Activated CD4-positive, alpha-beta T cell treated with anti-CD3 and anti-CD28 coated beads, Interleukin-2, amount 10 ng/mL, durations not matched to agents 24 days and 14 days (primary cell): ENCODE measurements at places on chromosomes 7 and 10. TPM values are rescaled to one million over a fixed set of nuclear protein-coding genes. Genes with fewer than 3 reads are reported as not detected.

The CPED1 gene
- not detected in 2 replicates for total RNA-seq

The IFIT5 gene
- 8.5 and 9.5 TPM in 2 replicates for total RNA-seq

The UNC5B gene
- 0.02 and 0.14 TPM in 2 replicates for total RNA-seq

The CRYGN gene
- total RNA-seq, result not detected in 2 replicates

The JAKMIP3 gene
- 1.2 and 1.3 TPM in 2 replicates for total RNA-seq

The PCBD1 gene
- 63.2 and 67.7 TPM in 2 replicates for total RNA-seq

- no peaks in the 10 kb centered on the region for H3K4me1 ChIP-seq
- DNase-seq, result no peak
- no peaks in the 10 kb centered on the region for H3K36me3 ChIP-seq
Observed at GRCh38 chr10:95520617-95521016, 40.6 kb downstream of the SORBS1 start.

GRCh38 chr7:115292381-115292780 is 370.5 kb downstream of the MDFIC start:
- no peaks in the 10 kb centered on the region for H3K36me3 ChIP-seq
- H3K4me3 ChIP-seq, result no peak overlapping the region
- no peak overlapping the region for H3K27ac ChIP-seq

- H3K4me3 ChIP-seq, result no peak overlapping the region
- DNase-seq, result no peak
- H3K36me3 ChIP-seq, result no peaks in the 10 kb centered on the region
- H3K27ac ChIP-seq, result no peak overlapping the region
Observed at GRCh38 chr7:86989407-86989806, 70.0 kb downstream of the ELAPOR2 start.

DNA sequence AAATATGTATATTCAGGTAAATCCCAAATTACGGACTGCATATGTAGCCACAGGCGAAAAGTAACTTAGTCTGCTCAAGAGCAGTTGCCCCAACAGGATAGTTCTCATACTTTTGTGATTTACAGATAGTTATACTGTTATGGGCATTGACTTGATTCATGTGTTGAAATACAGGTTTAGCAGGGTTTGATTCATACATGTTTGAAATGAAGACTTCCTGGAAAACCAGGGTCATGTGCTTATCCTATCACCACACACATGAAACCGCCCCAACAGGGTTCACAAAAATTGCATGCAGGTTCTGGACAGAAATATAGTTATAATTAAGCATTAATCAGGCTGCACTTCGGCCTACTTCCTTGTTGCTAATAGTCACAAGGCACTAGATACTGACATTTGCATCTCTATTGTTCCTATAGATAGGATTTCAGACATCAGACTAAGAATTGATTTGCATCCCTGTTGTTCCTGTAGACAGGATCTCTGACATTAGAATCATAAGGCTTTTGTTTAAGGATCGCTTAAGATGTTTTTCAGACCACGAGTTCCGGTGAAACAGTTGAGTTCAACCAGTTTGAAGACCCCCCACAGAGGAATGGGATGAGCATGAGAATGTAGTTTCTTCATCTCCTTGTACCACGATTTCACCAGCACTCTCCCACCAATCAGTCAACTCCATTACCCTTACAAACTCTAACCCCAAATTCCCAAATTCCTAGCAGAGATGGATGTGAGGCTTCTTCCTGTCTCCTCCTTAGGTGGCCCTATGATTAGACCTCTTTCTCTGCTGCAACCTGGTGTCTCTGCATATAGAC is 2.0 kb upstream of the ZNF398 start:
- no peaks in the 10 kb centered on the region for H3K27me3 ChIP-seq
- peak overlapping the region; percentile 93 for H3K4me3 ChIP-seq
- H3K4me1 ChIP-seq, result peaks cover 21% of the 10 kb centered on the region
- no peak for DNase-seq
- peak overlapping the region; percentile 15 for H3K27ac ChIP-seq

DNA sequence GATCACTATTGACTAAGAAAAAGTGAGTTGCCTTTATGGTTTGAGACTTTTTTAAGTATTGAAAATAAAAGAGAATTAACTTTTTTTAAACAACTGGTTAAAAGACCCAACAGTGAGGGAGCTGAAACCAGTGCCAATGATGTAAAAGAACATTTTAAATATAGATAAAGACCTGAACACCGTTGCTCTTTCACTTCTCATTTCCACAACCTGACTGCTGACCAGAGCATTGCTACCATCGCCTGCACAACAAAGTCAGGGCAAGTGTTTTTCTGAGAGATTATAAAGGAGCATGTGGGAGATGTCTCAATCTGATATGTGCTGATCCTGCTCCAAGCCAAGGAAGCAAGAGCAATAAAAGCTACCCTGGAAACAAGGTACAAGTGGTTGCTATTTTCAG is 34.7 kb downstream of the IMMP2L start:
- DNase-seq, result no peak
- H3K4me1 ChIP-seq, result peaks cover 4% of the 10 kb centered on the region
- H3K27me3 ChIP-seq, result no peaks in the 10 kb centered on the region
- no peak overlapping the region for H3K27ac ChIP-seq

GRCh38 chr10:104349623-104350126 is 4.0 kb upstream of the CFAP58 start:
- no peak overlapping the region for H3K4me3 ChIP-seq
- peak; percentile 63 for DNase-seq
- H3K4me1 ChIP-seq, result peaks cover 21% of the 10 kb centered on the region
- H3K27me3 ChIP-seq, result no peaks in the 10 kb centered on the region

- H3K27ac ChIP-seq, result no peak overlapping the region
- no peak for DNase-seq
- H3K27me3 ChIP-seq, result no peaks in the 10 kb centered on the region
- H3K4me1 ChIP-seq, result no peaks in the 10 kb centered on the region
- H3K4me3 ChIP-seq, result no peak overlapping the region
Observed at GRCh38 chr7:41472427-41473125, 230.3 kb downstream of the INHBA start.

- no peaks in the 10 kb centered on the region for H3K36me3 ChIP-seq
- H3K4me3 ChIP-seq, result no peak overlapping the region
- H3K27me3 ChIP-seq, result no peaks in the 10 kb centered on the region
- DNase-seq, result no peak
Observed at GRCh38 chr10:48770561-48771089, 86.0 kb downstream of the WDFY4 start.

DNA sequence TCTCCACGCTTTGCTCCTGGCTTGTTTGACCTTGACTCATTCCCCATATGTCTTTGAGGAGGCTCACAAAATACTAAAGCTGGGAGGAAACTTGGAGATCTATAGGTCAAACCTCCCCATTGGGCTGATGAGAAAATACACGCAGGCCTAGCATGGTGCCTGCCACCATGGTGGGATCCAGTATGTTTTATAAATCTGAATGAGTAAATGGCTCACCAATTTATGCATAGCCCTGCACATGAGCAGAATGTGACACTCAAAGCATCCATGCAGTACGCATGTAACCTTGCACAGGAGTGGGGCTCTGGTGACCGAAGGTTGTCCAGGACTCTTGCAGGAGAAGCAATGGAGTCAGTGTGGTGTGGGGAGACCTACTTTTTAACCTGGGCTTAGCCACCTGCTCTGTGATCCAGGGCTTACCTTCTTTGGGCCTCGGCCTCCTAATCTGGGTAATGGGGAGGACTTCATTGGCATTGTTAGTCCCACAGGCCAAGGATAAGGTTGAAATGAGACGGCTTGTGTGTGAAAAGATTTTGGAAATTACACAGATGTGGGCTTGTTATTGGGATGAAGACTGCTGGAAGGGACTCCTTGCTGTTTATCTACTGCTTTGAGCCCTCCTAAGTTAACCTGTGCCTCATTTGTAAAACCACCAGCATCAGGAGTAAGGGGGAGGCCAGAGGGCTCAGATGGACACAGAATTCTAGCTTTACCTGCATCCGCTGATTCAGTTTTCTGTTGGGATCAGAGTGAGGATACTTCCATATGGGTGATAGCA is 58.4 kb downstream of the ADCYAP1R1 start:
- no peak overlapping the region for H3K4me3 ChIP-seq
- H3K27me3 ChIP-seq, result no peaks in the 10 kb centered on the region
- no peaks in the 10 kb centered on the region for H3K36me3 ChIP-seq
- no peak overlapping the region for H3K27ac ChIP-seq

DNA sequence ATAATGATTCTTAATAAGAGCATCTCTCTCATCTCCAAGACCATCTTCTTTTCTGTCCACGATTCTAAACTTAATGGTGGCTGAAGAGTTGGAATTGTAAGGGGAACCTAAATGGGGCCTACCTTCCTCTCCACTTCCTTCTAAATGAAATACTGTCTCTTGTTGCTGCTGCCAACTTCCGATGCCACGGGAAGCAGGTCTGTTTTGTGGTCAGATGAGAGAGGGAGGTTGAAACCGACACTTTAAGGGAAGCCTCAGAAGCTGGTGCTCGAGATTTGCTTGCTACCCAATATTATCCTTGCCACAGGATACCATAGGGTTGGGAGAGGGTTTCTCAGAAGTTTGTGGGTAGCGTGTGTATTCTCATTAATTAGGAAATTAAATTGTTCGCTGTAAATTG is 464.1 kb downstream of the SUGCT start:
- H3K27me3 ChIP-seq, result no peaks in the 10 kb centered on the region
- no peaks in the 10 kb centered on the region for H3K4me1 ChIP-seq
- no peak overlapping the region for H3K4me3 ChIP-seq
- H3K27ac ChIP-seq, result no peak overlapping the region
- no peak for DNase-seq
- H3K36me3 ChIP-seq, result no peaks in the 10 kb centered on the region

GRCh38 chr7:36192053-36192824 is 39.2 kb downstream of the EEPD1 start:
- H3K36me3 ChIP-seq, result no peaks in the 10 kb centered on the region
- H3K4me3 ChIP-seq, result no peak overlapping the region
- H3K27me3 ChIP-seq, result no peaks in the 10 kb centered on the region
- H3K27ac ChIP-seq, result no peak overlapping the region
